ENCODE measurements at places on chromosomes 7 and 10.

GRCh38 chr7:155799514-155799913 is 12.7 kb downstream of the SHH start:
- no peak for DNase-seq

DNA sequence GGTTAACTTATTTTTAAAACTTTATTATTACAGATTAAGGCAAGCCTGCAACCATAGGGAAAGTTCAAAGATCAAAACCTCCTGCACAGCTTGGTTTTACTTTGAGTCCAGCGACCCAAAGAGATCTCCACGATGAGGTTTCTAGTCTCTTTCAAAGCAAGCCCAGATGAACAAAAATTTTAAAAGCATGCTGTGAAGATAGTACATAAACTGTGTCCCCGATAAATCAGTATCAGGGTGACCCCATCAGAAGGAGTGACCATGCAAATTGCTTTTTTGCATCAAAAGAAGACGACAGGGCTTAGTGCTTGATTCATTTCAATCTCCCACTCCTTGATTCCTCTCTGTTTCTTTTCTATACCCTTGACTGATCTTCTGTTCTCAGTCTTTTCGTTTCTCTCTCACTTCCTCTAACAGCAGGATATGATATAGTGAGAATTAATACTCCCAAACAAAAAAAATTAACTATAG is 16.0 kb upstream of the DNTT start:
- no peak for DNase-seq

- DNase-seq: no peak
Measured at GRCh38 chr10:43765516-43765915, 116.8 kb upstream of the ZNF32 start.

DNA sequence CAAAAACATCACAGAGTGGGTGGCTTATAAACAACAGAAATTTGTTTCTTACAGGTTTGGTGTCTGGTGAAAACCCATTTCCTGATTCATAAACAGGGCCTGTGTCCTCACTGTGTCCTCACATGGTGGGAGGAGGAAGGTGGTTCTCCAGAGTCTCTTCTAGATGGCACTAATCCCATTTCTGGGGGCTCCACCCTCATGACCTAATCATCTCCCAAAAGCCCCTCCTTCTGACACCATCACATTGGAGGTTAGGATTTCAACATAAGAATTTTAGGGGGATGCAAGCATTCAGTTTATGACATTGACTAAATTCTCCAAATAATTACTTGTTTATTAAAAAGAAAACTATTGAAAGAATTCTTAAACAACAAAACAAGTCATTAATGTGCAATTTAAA is 116.0 kb downstream of the CHN2 start:
- DNase-seq: no peak

DNA sequence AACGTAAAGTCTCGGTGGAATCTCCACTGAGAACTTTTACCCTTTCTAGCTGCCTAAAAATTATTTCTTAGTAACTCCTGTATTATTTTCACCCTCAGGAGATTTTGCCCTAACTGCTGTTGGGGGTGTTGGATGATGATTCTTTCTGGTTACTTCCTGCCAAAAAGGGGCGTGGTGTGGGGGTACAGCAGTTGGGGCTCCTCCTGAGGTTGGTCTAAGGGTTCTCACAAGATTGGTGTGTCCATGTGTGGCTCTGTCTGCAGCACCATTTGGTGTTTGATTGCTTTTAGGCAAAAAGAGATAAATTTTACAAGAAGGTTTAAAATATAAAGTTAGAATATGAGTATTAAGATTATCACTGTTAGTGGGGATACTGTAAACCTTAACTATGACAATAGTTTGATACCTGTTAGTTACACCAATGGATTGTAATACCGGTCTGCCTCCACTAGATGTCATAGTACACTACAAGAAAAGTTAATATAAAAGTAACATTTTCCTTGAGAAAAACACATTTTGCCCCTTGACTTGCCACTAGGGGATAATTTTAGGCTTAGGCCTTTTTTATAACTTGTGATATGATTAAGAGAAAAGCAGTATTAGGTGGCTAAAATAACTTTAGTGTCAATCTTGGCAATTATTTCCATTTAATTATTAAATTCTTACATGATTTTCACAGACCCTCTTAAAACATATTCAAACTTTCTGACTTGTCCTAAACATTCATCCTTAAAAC is 928.7 kb downstream of the IPMK start:
- DNase-seq: no peak
